ENCODE measurements at places on chromosomes 2 and 18.

DNA sequence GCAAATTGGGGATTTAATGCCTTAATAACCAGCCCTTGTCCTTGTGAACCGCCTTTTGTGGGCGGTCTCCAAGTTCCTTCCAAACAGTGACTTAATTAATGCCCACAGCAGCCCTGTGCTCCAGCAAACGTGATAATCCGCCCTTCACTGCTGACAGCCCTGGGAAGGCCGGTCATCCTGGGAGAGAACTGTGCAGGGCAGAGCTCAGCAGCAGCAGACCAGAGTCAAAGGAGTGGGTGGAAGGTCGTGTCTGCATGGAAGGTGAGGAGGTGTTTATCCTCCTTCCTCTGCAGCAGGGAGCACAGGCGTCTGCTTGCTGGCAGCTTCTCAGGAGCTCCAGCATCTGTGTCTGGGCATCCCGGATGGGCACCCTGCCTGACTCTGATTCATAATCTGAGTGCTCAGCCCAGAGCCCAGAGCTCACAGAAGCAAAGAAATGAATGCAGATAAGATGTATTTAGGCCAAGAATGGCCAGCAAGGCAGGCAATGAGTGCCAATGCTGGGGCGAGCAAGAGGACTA, 270.0 kb upstream of the PXDN start:
- DNase-seq: no peak

DNA sequence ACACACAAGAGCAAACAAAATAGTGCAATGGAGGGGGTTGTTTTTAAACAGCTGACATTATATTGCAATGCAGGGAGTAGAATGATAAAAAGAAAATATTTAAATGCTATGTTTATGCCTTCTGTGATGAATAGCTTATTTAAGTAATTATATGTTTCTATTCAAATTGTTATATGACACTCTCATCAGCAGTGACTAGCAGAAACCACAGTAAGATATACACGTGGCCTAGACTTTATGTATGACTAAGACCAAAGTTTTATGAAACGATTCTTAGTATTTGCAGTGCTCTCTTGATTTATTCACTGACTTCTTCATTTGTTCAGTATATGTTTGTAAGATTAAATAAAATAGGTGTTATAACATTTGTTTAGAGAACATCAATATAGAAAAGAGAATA, 26.1 kb upstream of the C1D start:
- no peak for DNase-seq

- DNase-seq: no peak
These were observed 26.5 kb downstream of the BCL2 start for GRCh38 chr18:63292831-63293683.

GRCh38 chr2:55165626-55166025, 66.5 kb downstream of the CLHC1 start:
- no peak for DNase-seq

- DNase-seq: no peak
These were observed 182.2 kb downstream of the CMPK2 start for GRCh38 chr2:6683516-6683915.

GRCh38 chr2:66815886-66816285, 381.0 kb downstream of the MEIS1 start:
- no peak for DNase-seq

GRCh38 chr2:239821694-239822075, 203.5 kb downstream of the NDUFA10 start:
- DNase-seq: peak; percentile 10

- no peak for DNase-seq
These were observed 81.6 kb downstream of the SH3RF3 start for GRCh38 chr2:109210431-109211200.
